ENCODE measurements at places on chromosomes 13 and 19.

GRCh38 chr19:51695702-51696315 lies 2.7 kb downstream of the SPACA6 start:
- DNase-seq: no peak

GRCh38 chr19:10353793-10354391 lies 14.5 kb upstream of the ICAM3 start:
- peak; percentile 32 for DNase-seq

- no peak for DNase-seq
Observed at GRCh38 chr19:27679399-27679798, 1533.6 kb downstream of the UQCRFS1 start.

- DNase-seq: peak; percentile 84
Observed at GRCh38 chr13:34863360-34864135, 78.5 kb upstream of the NBEA start.

DNA sequence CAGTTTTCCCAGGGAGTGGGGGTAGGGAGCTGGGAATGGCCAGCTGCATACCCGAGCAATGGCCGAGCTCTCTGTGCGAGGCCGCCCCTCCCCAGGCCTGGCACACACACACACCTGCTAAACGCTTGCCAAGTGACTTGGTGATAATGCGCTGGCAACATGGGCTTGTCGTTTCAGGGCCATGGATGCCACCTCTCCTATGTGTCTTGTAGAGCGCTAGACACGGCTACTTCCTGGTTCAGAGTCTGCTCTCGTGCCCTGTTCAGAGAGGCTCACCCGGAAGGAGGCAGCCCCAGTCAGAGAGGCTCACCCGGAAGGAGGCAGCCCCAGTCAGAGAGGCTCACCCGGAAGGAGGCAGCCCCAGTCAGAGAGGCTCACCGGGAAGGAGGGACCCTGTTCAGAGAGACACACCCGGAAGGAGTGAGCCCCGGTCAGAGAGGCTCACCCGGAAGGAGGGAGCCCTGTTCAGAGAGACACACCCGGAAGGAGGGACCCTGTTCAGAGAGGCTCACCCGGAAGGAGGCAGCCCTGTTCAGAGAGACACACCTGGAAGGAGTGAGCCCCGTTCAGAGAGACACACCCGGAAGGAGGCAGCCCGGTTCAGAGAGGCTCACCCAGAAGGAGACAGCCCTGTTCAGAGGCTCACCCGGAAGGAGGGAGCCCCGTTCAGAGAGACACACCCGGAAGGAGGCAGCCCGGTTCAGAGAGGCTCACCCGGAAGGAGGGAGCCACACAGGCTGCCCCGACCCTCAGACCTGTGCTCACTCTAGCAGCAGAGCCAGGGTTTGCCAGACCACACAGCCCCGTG lies 4.2 kb downstream of the ADPRHL1 start:
- peak; percentile 97 for DNase-seq

DNA sequence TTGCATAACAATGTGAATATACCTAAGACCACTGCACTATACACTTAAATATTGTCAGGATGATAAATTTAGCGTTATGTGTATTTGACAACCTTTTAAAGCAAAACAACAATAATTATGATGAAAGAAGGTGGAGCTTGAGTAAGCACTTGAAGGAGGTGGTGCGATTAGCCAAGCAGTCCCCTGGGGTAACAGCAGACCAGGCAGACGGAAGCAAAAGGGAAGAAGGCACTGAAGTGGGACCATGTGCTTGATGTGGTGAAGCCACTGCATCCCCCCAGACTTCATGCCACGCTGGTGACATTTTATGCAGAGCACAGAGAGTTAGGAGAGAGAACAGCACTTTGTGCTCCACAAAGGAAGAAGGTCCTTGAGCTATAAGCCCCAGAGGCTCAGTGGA lies 58.3 kb upstream of the ZNF507 start:
- no peak for DNase-seq

DNA sequence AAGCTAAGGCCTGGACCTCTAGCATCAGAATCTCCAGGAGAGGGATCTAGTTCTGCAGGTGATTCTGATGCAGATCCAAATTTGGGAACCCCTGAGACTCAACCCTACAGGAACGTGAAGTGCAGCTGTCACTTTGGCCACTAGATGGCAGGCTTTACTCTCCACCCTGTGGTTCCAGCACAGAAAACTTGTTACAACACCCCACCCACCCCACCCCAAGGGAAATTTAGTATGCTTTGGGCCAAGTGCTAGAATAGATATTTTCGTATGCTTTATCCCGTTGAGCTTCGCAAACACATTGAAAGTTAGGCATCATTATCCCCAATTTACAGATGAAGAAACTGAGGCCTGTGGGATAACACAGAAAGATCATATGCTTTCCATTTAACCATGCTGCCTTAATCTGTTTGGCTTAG lies 232.0 kb downstream of the B3GLCT start:
- peak; percentile 54 for DNase-seq

- no peak for DNase-seq
Observed at GRCh38 chr13:61192826-61193225, 222.8 kb downstream of the PCDH20 start.

DNA sequence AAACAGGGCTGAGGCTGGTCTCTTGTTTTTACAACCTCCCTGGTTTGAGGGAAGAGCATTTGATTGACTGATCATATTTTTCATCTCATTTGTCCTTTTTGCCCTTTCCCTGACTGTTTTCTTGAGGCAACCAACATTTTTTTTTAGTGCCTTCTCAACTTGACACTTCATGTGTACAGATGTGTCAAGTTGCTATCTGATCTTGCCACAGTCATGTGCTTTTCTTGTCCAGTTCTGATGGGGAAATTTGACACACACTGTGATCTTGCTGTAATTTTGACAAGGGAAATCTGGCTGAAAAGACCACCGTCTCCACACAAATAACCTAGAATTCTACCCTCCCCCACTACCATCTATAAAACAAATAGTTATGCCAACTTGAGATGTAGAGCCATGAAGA lies 329.6 kb downstream of the KCTD12 start:
- DNase-seq: no peak

All from DMS53 (cell line).